ENCODE measurements at places on chromosomes 11 and 22.
A peak's percentile ranks its signal among the peaks of the same experiment; 100 is the strongest.

DNA sequence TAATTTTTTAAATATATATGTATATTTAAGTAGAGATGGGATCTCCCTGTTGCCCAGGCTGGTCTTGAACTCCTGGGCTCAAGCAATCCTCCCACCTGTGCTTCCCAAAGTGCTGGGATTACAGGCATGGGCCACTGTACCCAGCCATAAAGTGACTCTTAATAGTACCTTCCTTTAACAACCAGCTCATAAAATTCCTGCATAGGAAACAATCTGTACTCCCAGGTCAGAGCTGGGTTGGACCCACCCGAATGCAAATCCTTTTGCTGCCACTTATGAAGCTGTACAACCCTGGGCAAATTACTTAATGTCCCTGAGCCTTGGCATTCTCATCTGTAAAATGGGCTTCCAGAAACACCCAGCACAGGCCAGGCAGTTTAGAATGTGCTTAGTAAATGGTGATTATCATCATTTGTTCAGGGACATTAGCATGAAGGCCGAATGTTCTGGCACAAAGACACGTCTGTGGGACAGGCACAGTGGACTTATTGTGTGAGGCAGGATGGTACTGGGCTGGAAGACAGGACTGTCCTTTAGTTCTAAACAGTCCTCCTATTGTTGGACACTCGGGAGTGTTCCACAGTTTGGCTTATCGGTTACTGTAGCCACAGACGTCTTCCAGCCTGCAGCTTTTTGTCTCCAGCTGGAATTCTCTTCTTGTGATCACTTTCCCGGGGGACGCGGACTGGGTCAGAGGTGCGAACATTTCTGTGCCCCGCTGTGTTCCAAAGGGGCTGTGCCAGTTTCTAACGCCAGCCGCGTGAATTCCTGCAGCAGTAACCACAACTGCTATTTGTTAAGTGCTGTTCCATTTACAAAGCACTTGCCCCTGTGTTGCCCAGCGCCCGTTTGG lies 6.0 kb downstream of the PDXP start:
- no peak for DNase-seq

GRCh38 chr11:93857413-93858120 lies 7.1 kb upstream of the VSTM5 start:
- no peak for DNase-seq

GRCh38 chr22:49958366-49958921 lies 2.1 kb upstream of the PIM3 start:
- no peak for DNase-seq

GRCh38 chr11:12503039-12503484 lies 125.7 kb downstream of the PARVA start:
- no peak for DNase-seq

- DNase-seq = no peak
These were observed 5.5 kb upstream of the FADS3 start for GRCh38 chr11:61896665-61897386.

DNA sequence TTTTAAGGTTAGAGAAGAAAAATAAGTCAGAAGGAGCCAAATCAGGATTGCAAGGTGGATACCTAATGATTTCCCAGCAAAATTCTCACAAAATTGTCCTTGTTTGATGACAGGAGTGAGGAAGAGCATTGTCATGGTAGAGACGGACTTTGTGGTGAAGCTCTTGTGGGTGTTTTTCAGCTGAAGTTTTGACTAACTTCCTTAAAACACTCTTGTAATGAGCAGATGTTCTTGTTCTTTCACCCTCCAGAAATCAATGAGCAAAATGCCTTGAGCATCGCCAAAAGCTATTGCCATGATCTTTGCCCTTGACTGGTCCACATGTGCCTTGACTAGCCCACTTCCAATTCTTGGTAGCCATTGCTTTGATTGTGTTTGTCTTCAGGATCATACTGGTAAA lies 20.0 kb downstream of the CALCB start:
- DNase-seq = peak; percentile 13

DNA sequence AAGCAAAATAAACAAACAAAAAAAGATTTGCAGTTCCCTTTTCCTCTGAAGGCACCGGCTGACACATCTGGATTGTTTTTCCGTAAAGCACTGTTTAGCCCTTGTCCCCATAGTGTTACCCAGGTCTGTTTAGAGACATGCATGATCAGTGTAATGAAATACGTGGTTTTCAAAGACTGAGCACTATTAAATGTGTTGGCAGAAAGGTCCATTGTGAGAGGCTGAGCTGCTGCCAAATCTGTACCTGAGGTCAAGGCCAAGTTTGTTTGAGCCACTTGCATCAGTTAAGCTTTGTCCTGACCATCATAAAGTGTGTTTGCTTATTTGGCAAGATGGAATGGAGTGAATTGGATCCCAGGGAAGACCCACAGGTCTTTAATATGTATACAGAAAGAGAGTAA lies 26.3 kb downstream of the CTR9 start:
- DNase-seq = peak; percentile 56

GRCh38 chr11:102428696-102429095 lies 23.9 kb downstream of the TMEM123 start:
- no peak for DNase-seq

DNA sequence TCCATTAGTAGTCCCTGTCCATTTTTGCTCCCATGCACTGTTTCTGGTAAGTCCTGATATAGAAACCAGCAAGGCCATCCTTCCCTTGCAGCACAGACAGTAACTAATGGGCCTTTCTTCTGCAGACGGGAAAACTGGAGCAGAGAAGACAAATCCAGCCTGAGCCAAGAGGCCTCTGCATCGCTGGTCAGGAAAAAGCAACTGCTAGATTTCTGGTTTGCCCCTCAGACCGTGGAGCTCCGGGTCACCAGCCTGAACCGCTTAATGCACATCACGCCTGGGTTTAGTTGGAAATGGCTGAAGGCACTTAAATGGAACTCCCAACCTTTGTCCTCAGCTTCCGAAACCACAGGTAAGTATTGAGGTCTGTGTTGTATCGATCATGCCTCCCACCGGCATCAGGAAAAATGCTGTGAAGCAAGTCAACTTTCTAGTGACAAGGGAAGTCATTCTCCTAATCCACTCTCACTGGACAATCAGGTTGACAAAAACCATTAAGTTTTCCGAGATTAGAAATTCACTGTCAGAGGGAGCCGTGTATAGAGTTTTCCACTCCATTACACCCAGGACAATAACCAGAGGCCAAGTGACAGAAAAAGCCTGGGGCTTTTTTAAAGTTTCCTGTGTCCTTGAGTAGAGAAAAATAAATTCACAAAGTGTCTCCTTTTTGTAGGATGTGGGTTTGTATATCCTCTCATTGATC lies 14.8 kb upstream of the LMO2 start:
- no peak for DNase-seq

DNA sequence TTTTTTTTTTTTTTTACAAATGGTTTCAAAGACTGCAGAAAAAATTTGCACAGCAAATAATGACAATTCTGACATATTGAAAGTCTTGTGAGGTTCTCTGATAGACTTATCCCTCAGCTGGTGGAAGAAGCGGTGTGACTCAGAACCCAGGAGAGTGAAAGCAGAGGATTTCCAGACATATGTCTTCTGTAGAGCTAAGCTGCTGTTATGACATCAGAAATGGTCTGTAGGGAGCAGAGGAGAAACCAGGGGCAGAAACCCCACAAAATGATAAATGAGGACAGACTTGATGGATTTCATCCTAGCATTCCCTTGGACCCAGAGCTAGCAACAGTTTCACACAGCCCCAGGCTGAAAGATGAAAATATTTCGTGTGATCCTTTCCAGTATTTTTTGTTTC lies 582.6 kb downstream of the METTL15 start:
- DNase-seq = no peak

- no peak for DNase-seq
These were observed 19.0 kb downstream of the MCAM start for GRCh38 chr11:119297938-119298337.

DNA sequence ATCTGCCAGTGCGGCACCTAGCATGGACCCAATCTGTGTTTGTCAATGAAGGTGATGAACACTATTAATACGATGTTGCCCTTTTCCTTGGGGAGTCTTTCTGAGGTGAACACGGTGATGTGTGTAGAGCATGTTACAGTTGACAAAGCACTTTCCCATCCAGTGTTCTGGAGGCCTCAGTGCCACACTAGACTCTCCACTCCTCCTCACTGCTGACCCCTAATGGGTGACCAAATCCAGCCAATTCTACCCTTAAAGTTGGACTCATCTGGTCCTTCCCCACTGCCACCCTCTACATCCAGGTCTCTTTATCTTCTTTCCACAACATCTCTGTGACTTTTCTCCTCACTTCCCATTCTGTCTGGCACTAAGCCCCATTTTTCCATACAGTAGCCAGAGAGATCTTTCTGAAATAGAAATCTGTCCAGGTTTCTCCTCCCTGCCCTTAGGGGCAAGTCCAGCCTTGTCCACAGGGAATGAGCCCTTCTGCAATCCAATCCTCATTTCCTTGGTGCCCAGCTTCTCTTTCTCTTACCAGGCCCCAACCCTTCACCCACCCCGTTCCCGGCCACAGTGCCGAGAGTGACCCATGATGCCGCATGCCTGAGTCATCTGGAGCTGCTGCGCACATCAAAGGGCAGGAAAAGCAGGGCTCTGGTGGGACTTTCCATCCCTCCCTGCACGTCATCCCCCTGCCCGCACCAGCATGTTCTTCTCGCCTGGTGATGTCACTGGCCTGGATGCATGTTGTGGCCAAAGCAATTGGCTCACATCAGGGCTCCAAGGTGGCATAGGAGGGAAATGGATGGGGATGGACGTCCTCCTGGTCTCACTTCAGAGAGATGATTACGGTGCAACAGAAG lies 64.2 kb downstream of the RASSF10 start:
- no peak for DNase-seq

DNA sequence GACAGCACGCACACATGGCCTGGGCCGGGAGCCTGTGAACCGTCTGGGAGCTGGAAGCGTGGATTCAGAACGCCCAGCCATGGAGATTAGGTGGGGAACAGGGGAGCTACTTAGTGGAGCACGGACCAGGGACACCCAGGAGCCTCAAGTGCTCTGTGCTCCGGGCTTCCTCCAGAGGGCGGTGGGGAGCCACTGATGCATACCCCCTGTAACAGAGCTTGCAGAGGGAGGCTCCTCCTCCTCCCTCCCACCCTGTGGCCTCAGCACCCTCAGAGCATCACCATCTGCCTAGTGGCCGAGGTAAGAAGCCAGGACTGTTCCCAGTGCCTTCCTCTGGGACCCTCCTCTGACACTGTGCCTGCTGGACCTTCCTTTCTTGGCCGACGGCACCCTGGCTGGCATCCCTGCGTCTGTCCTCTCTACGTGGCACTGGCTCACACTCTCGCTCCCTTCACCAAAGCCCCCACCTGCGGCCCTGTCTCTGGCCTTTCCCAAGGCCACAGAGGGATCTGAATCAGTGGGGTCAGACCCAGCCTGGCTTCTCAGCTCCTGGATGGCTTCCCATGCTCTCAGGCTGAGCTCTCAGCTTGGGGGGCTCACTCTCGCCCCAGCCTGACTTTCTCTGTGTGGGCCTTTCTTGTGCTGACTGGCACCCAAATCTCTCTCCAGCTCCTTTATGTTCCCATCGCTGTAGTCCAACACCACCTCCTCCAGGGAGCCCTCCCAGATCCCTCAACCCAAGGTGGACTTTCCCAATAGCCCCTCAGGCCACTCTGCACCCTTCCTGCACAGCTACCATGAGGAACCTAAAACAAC lies 780.9 kb downstream of the BRD1 start:
- peak; percentile 32 for DNase-seq

DNA sequence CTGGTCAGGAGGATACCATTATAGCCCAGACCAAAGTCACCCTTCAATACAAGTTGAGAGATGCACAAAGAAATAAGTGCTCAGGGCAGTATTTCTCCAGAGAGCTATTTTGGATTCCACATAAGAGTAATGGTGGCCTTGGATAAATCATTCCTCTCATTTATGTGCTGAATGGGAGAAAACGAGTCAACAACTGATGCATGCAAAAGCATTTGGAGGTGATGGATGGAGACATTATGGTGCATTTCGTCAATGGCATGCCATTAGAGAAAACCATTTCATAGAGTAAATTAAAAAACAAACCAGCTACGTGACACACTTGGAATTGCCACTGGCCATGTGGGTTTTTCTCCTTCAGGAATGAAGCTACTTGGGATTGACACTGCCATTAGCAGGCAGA lies 81.2 kb downstream of the ARL14EP start:
- DNase-seq = no peak

Measured in KBM-7 (cell line).